Kidney capillary endothelial cell (primary cell): ENCODE measurements at places on chromosomes 2 and 18.

DNA sequence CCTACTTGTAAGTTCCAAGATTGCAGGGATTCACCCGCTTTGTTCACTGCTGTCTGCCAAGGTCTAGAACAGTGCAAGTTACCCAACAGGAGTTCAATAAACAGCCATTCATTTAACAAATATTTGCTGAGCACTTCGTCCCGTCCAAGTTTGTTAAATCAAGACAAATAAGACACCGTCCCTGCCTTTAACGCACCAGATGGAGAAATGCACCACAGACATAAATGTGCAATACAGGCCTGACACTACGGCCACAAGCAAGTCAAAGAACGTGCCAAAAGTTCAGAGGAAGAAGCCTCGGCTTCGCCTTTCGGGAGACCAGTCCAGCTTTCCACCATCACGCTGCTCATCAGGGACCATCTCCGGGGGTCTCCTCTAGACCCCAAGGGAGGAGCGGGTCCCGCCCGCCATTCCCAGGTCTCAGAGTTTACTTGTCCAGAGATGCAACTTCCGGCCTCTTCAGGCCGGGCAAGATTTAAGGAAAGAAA, 429 bp downstream of the C2orf76 start:
- peak; percentile 16 for DNase-seq

- no peak for DNase-seq
Measured at GRCh38 chr2:47893771-47894170, 12.5 kb downstream of the FBXO11 start.

DNA sequence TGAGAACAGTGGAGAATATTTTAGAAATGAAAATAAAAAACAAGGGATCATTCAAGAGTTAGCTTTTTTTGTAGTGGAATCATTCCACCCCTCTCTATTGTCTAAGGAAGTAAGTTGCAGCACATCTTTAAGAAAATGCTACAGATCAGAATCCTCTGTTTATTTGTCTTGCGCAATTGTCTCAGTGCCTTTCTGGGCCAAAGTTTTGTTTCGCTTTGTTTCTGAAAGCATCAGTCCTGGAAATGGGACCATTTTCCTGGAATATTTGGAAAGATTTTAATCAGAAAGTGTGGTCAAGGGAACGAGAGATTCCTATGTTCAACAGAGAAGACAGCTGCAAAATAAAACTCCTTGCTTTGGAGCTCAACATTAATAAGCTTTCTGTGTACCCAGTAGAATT, 74.0 kb downstream of the NRXN1 start:
- no peak for DNase-seq

- no peak for DNase-seq
Measured at GRCh38 chr2:204897561-204897960, 352.3 kb downstream of the PARD3B start.

DNA sequence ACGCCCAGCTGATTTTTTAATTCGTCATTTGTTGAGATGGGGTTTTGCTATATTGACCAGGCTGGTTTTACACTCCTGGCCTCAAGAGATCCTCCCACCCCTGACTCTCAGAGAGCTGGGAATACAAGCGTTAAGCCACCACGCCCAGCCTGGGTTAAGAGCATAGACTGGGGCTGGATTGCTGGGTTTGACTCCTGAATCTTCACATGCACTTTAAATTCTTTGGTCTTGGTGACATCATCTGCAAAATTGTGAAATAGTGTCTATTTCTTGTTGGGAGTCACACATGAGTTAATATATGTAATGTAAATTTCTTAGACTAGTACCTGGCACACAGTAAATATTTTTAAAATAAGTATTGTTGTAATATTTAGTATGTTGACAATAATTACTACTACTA, 257.4 kb downstream of the DOK6 start:
- DNase-seq: no peak
